ENCODE measurements at places on chromosomes 3 and 15.
A peak's percentile ranks its signal among the peaks of the same experiment; 100 is the strongest.

- DNase-seq, result no peak
- no peaks in the 10 kb centered on the region for H3K27me3 ChIP-seq
- H3K27ac ChIP-seq, result no peak overlapping the region
- peaks cover 4% of the 10 kb centered on the region for H3K36me3 ChIP-seq
These were observed 18.4 kb downstream of the TFRC start for GRCh38 chr3:196063456-196063855.

DNA sequence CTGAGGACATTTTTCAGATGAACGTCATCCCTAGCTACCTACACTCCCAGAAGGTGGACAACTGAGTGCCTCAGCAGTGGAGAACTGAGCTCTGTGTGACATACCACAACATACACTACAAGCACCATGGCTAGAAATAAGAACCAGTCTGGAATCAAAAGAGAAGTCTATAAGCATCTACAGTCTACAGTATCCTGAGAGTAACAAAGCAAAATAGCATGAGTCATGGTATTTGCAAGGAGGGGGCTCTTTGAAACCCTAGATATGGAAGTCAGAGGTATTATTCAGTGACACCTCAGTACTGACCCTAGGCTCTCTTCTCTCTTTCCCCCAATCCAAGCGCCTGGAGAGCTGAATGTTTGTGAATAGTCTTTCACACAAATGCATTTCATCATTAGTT, 87.5 kb downstream of the TNIK start:
- peaks cover 26% of the 10 kb centered on the region for H3K36me3 ChIP-seq
- H3K4me1 ChIP-seq, result peaks cover 36% of the 10 kb centered on the region
- H3K27me3 ChIP-seq, result no peaks in the 10 kb centered on the region
- no peak overlapping the region for H3K4me3 ChIP-seq
- no peak for DNase-seq
- peak overlapping the region; percentile 60 for H3K27ac ChIP-seq

- H3K27ac ChIP-seq, result no peak overlapping the region
- no peak for DNase-seq
- H3K36me3 ChIP-seq, result no peaks in the 10 kb centered on the region
- peaks cover 14% of the 10 kb centered on the region for H3K27me3 ChIP-seq
These were observed 5.0 kb downstream of the AMOTL2 start for GRCh38 chr3:134369231-134369741.

- no peaks in the 10 kb centered on the region for H3K36me3 ChIP-seq
- DNase-seq, result no peak
- no peak overlapping the region for H3K4me3 ChIP-seq
These were observed 39.7 kb upstream of the LRRFIP2 start for GRCh38 chr3:37214076-37214475.

DNA sequence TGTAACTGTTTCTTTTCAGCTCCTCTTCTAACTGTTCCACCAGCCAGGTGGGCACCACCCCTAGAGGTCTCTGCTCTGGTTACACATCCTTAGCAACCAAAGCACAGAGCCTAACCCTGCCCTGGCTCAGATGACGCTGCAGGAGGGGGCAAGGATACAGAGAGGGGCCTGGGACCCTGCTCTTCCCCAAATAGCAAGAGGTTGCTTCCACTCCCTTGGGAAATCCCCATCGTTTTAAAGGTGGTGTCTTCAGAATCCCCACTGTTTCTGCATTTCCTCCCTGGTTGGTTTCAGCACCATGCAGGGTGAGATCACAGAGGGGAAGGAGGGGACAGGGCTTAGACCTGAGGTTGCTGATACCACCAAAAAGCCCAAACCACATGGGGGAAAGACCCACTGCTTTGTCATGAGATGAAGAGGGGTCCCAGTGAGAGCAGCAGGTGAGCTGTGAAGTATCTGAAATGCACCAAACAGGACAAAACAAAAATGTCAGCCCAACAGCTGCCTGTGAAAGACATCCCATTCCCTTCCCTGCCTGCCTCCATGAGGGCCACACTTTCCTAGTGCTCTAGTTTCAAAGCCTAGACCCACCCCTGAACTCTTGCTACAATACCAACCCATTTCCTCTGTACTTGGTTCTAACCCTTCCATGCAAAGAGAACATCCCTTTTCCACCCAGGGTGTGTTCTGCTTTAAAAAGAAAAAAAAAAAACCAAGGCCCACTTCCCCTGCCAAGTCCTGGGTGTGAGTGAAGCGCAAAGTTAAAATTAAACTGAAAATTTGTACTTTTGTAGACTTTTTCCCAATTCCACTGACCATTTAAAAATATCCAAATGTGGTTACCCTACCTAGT, 29.0 kb downstream of the ANP32A start:
- peak; percentile 79 for DNase-seq
- no peaks in the 10 kb centered on the region for H3K27me3 ChIP-seq
- H3K27ac ChIP-seq, result peak overlapping the region; percentile 86
- H3K4me3 ChIP-seq, result peak overlapping the region; percentile 77

DNA sequence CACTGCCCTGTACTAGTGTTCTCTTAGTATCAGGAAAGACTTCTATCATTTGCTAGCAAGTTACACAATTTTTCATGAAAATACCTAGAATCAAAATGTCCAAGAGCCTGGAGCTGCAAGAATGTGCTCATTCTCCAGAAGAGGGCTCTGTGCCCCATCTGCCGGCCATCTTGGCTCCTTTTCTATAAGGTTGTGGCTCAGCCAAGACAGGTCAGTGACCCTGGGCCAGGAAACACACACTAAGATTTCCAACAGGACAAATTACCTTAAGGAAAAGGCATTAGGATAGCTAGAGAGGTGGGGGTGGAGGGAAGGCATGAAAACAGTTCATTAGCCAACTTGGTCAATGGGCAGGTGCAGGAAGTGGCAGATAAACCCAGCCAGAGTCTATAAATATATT, 20.7 kb downstream of the TIMP4 start:
- no peak overlapping the region for H3K4me3 ChIP-seq
- no peak for DNase-seq
- peaks cover 1% of the 10 kb centered on the region for H3K27me3 ChIP-seq
- H3K4me1 ChIP-seq, result peaks cover 1% of the 10 kb centered on the region
- H3K27ac ChIP-seq, result no peak overlapping the region

- H3K27ac ChIP-seq, result no peak overlapping the region
- H3K4me3 ChIP-seq, result no peak overlapping the region
- no peak for DNase-seq
These were observed 34.4 kb downstream of the TMEM45A start for GRCh38 chr3:100526613-100527346.

GRCh38 chr3:278300-279064, 81.9 kb downstream of the CHL1 start:
- H3K36me3 ChIP-seq, result no peaks in the 10 kb centered on the region
- no peak overlapping the region for H3K27ac ChIP-seq
- H3K4me3 ChIP-seq, result no peak overlapping the region
- H3K27me3 ChIP-seq, result peaks cover 2% of the 10 kb centered on the region

GRCh38 chr3:115626721-115627120, 3.4 kb downstream of the GAP43 start:
- H3K4me1 ChIP-seq, result peaks cover 9% of the 10 kb centered on the region
- no peak for DNase-seq
- H3K36me3 ChIP-seq, result no peaks in the 10 kb centered on the region
- no peak overlapping the region for H3K27ac ChIP-seq
- H3K4me3 ChIP-seq, result no peak overlapping the region

DNA sequence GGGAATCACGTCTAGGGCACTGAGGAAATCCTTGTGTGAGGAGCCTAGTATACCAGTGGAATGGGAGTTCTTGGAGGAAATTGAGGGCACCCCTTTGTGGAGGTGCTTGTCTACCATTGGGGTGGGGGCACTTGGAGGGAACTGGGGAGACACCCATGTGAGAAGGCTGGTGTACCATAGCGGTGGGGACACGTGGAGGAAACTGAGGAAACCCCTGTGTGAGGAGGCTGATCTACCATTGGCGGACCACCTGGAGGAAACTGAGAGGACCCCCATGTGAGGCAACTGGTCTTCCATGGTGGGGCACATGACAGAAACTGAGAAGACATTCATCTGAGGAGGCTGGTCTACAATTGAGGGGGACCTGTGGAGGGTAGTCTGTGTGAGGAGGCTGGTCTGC, 164.5 kb downstream of the FBLN2 start:
- H3K27me3 ChIP-seq, result peaks cover 4% of the 10 kb centered on the region
- no peaks in the 10 kb centered on the region for H3K36me3 ChIP-seq
- H3K4me3 ChIP-seq, result no peak overlapping the region
- no peak for DNase-seq
- H3K4me1 ChIP-seq, result no peaks in the 10 kb centered on the region

- H3K27me3 ChIP-seq, result no peaks in the 10 kb centered on the region
- no peak overlapping the region for H3K27ac ChIP-seq
- DNase-seq, result no peak
- H3K36me3 ChIP-seq, result no peaks in the 10 kb centered on the region
- H3K4me3 ChIP-seq, result no peak overlapping the region
These were observed 182.7 kb upstream of the DCBLD2 start for GRCh38 chr3:99084156-99084555.

- no peak for DNase-seq
- H3K27me3 ChIP-seq, result peaks cover 3% of the 10 kb centered on the region
- H3K4me3 ChIP-seq, result peak overlapping the region; percentile 15
- no peak overlapping the region for H3K27ac ChIP-seq
These were observed 248.9 kb downstream of the SV2B start for GRCh38 chr15:91348752-91349500.

GRCh38 chr3:128051837-128052594, at the start of gene SEC61A1:
Gene SEC61A1, plus strand, starts transcription at chr3:128052437. Its CDS starts 116 bp downstream, at chr3:128052553.
- peaks cover 30% of the 10 kb centered on the region for H3K4me1 ChIP-seq
- no peaks in the 10 kb centered on the region for H3K36me3 ChIP-seq
- peaks cover under 1% of the 10 kb centered on the region for H3K27me3 ChIP-seq
- peak within 1 kb of the TSS; percentile 98 for H3K27ac ChIP-seq

- peaks cover 50% of the 10 kb centered on the region for H3K4me1 ChIP-seq
- no peaks in the 10 kb centered on the region for H3K27me3 ChIP-seq
- peak overlapping the region; percentile 72 for H3K4me3 ChIP-seq
- no peaks in the 10 kb centered on the region for H3K36me3 ChIP-seq
- DNase-seq, result peak; percentile 52
- peak overlapping the region; percentile 83 for H3K27ac ChIP-seq
These were observed 471.0 kb upstream of the PROK2 start for GRCh38 chr3:72255791-72256559.

GRCh38 chr3:4504340-4505261, 11.5 kb downstream of the ITPR1 start:
- no peaks in the 10 kb centered on the region for H3K27me3 ChIP-seq
- H3K4me3 ChIP-seq, result peak overlapping the region; percentile 86
- H3K36me3 ChIP-seq, result peaks cover 14% of the 10 kb centered on the region
- peak overlapping the region; percentile 94 for H3K27ac ChIP-seq
- H3K4me1 ChIP-seq, result peaks cover 79% of the 10 kb centered on the region

DNA sequence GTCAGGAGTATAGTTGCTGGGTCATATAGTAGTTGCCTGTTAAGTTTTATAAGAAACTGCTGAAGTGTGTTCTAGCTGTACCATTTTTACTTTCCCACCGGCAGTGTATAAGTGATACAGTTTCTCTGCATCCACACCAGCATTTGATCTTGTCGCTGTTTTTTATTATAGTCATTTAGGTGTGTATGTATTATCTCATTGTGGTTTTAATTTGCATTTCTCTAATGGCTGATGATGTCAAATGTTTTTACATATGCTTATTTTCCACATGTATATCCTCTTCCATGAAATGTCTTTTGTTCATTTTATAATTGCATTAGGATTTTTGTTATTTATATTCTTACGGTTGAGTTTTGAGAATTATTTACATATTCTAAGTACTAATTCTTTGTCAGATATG, 254.3 kb downstream of the CLSTN2 start:
- no peak for DNase-seq
- H3K27me3 ChIP-seq, result no peaks in the 10 kb centered on the region
- no peak overlapping the region for H3K4me3 ChIP-seq
- H3K4me1 ChIP-seq, result no peaks in the 10 kb centered on the region

DNA sequence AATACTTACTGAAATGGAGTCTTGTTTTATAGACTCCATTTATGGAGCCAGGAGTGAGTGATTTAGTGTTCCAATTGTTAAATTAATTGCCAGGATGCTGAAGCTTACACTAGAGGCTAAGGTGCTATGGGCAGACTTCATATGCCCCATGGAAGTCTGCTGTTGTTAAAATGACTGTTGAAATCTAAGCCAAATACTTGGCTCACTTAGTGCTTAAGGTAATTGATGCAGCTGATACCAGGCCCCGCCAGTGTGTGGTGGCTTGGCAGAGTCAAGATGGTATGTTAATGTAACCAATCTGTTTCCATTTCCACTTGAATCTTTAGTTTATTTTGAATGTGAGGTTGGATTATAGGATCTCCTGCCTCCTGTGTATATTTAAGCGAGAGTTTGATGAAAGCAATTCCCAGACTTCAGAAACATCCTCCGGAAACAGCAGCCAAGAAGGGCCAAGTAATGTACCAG, 187.1 kb downstream of the ITPR1 start:
- DNase-seq, result no peak
- no peak overlapping the region for H3K27ac ChIP-seq
- H3K27me3 ChIP-seq, result no peaks in the 10 kb centered on the region
- H3K4me1 ChIP-seq, result peaks cover 6% of the 10 kb centered on the region

- H3K4me3 ChIP-seq, result no peak overlapping the region
- H3K27me3 ChIP-seq, result no peaks in the 10 kb centered on the region
- H3K4me1 ChIP-seq, result peaks cover 44% of the 10 kb centered on the region
- H3K27ac ChIP-seq, result peak overlapping the region; percentile 30
- DNase-seq, result no peak
- peaks cover 7% of the 10 kb centered on the region for H3K36me3 ChIP-seq
These were observed 74.9 kb upstream of the XCR1 start for GRCh38 chr3:46102059-46102779.

GRCh38 chr15:64824929-64825430, 467 bp downstream of the PIF1 start:
- H3K27me3 ChIP-seq, result peaks cover 3% of the 10 kb centered on the region
- peak overlapping the region; percentile 94 for H3K4me3 ChIP-seq
- H3K36me3 ChIP-seq, result no peaks in the 10 kb centered on the region
- H3K27ac ChIP-seq, result no peak overlapping the region

DNA sequence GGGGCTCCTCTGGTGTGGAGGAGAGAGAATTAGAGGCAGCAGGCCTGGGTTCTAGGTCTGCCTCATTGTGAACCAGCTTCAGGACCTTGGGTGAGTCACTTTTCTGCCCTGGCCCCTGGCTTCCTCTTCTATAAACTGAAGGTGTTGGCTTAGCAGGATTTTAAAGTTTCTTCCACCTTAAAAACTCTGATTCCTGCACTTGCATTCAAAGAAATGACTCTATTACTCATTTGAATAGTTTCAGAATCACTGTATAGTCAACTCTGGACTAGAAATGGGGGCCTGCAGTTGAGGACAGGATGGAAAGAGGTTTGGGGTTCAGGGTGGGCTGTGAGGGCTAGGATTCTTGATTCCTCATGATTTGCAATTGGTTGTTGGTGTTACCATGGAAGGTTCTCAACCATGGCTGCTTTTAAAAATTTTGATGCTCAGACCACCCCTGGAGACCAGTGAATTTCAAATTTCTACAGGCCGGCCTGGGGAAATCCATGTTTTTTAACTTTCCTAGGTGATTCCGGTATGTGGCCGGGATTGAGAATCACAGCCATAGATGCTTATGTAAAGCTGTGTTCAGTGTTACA, 19.9 kb downstream of the SMAD3 start:
- no peak overlapping the region for H3K4me3 ChIP-seq
- DNase-seq, result no peak
- H3K27ac ChIP-seq, result no peak overlapping the region
- H3K27me3 ChIP-seq, result no peaks in the 10 kb centered on the region
- H3K4me1 ChIP-seq, result peaks cover 65% of the 10 kb centered on the region
- H3K36me3 ChIP-seq, result no peaks in the 10 kb centered on the region
